Activated CD4-positive, alpha-beta T cell treated with anti-CD3 and anti-CD28 coated beads, Interleukin-2, amount 10 ng/mL, durations not matched to agents 7 days and 5 days (primary cell): ENCODE measurements at places on chromosomes 5 and 9. TPM values are rescaled to one million over a fixed set of nuclear protein-coding genes. Genes with fewer than 3 reads are reported as not detected.
A peak's percentile ranks its signal among the peaks of the same experiment; 100 is the strongest.

DNA sequence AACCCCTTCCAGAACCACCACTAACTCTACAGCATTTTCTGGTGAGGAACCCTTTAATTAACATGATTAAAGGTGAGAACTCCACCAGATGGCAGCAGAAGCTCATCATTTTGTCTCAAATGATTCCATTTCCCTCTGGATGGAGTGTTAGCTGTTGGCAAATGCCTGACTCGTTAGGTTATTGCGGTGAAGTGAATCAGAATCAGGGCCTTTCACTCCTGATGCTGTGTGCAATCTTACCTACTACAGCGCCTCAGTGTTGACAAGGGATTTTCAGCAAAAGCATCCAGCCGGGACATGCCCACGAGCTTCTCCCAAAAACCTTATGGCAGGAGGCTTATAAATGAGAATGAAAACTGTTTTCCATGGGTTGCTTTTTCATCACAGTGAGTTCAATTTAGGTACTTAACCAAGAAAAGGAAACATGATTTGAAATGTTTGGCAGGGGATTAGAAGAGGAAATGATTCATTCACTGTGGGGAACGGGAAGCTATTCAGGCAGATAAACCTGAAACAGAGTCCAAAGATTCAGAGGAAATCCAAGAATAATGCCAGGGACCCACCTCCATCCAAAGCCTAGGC lies 48.0 kb upstream of the CAST start:
- peaks cover 42% of the 10 kb centered on the region for H3K27me3 ChIP-seq
- peaks cover 6% of the 10 kb centered on the region for H3K4me1 ChIP-seq
- DNase-seq, result peak; percentile 69
- no peak overlapping the region for H3K4me3 ChIP-seq

DNA sequence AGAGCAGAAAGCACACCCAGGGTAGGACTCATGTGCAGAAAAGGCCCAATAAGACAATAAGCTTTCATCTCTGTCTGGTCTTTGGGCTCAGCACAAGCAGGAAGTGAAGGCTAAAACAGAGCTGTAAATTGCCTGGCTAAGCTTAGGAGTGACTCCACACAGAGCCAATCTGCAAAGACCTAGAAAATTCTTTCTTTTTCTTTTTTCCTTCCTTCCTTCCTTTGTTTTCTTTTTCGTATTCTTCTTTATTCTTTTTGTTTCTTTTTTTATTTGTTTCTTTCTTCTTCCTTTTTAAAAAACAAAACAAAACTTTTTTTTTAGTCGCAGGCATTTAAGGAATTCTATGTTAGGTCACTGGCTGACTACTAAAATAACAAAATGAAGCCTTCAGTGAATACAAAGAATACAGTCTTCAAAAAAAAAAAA lies 12.2 kb downstream of the SLC35A4 start:
- H3K36me3 ChIP-seq, result peaks cover 2% of the 10 kb centered on the region
- H3K4me1 ChIP-seq, result peaks cover 13% of the 10 kb centered on the region
- peak overlapping the region; percentile 9 for H3K27ac ChIP-seq
- peaks cover 11% of the 10 kb centered on the region for H3K27me3 ChIP-seq

DNA sequence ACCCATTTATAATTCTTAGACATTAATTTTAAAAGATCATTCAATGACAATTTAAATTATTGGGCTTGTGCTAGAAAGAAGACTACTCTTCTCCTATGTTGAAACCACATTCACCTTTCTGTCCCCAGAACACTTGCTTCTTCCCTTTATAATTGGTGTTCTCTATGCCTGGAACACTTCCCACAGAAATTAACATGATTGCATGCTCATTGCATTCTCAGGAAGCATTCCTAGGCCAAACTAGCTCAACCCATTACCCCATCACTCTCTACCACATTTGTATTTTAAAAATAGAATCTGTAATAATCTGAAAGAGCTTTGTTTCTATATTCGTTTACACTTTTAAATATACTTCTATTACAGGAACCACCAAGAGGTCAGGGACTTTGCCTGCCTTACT lies 184.7 kb downstream of the MEF2C start:
- DNase-seq, result no peak
- H3K27me3 ChIP-seq, result peaks cover 62% of the 10 kb centered on the region
- no peaks in the 10 kb centered on the region for H3K4me1 ChIP-seq
- H3K36me3 ChIP-seq, result no peaks in the 10 kb centered on the region
- H3K4me3 ChIP-seq, result no peak overlapping the region
- H3K27ac ChIP-seq, result no peak overlapping the region

- no peaks in the 10 kb centered on the region for H3K27me3 ChIP-seq
- no peak for DNase-seq
- H3K36me3 ChIP-seq, result peaks cover 72% of the 10 kb centered on the region
- peak overlapping the region; percentile 97 for H3K27ac ChIP-seq
- peaks cover 83% of the 10 kb centered on the region for H3K4me1 ChIP-seq
- peak overlapping the region; percentile 71 for H3K4me3 ChIP-seq
These were observed 11.5 kb downstream of the CCDC69 start for GRCh38 chr5:151212406-151212798.

The ANXA1 gene
- 116 TPM for total RNA-seq

GRCh38 chr5:378301-378891 lies 56.9 kb downstream of the AHRR start:
- peaks cover 46% of the 10 kb centered on the region for H3K36me3 ChIP-seq
- H3K4me3 ChIP-seq, result peak overlapping the region; percentile 16
- peak; percentile 38 for DNase-seq
- H3K27me3 ChIP-seq, result no peaks in the 10 kb centered on the region
- H3K27ac ChIP-seq, result peak overlapping the region; percentile 87

GRCh38 chr5:17235731-17236330 lies 18.4 kb downstream of the BASP1 start:
- H3K27ac ChIP-seq, result no peak overlapping the region
- no peak overlapping the region for H3K4me3 ChIP-seq
- no peaks in the 10 kb centered on the region for H3K4me1 ChIP-seq
- no peaks in the 10 kb centered on the region for H3K27me3 ChIP-seq
- DNase-seq, result no peak
- H3K36me3 ChIP-seq, result no peaks in the 10 kb centered on the region

GRCh38 chr9:126503333-126504085 lies 110.2 kb upstream of the LMX1B start:
- H3K4me3 ChIP-seq, result no peak overlapping the region
- no peak overlapping the region for H3K27ac ChIP-seq
- H3K4me1 ChIP-seq, result peaks cover 7% of the 10 kb centered on the region
- no peak for DNase-seq
- no peaks in the 10 kb centered on the region for H3K36me3 ChIP-seq

GRCh38 chr5:62814991-62815390 lies 236.4 kb downstream of the LRRC70 start:
- H3K27me3 ChIP-seq, result no peaks in the 10 kb centered on the region
- no peak overlapping the region for H3K4me3 ChIP-seq
- H3K27ac ChIP-seq, result no peak overlapping the region

DNA sequence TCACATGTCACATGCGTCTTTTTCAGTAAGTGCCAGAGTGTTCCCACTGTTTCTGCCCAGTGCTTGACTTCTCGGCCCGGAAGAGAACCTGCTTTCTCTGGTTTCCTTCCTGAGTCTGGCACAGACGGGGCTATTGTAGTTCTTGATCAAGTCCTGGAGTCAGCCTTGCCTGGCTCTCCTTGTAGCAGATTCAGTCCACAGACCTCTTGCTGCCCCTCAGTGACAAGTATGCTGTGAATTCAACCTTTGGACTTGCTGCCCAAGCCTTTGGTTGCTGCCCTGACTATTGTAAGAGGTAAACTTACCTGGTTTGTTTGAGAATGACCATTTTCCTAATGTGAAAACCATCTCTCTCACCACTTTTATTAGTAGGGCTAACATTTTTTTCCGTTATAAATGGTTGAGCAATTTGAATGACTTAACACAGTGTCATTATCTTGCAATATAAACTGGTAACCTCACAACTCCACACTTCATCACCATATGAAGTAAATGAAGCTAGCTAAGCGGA lies 24.7 kb downstream of the ZBTB34 start:
- peaks cover 6% of the 10 kb centered on the region for H3K36me3 ChIP-seq
- DNase-seq, result no peak
- no peaks in the 10 kb centered on the region for H3K27me3 ChIP-seq

DNA sequence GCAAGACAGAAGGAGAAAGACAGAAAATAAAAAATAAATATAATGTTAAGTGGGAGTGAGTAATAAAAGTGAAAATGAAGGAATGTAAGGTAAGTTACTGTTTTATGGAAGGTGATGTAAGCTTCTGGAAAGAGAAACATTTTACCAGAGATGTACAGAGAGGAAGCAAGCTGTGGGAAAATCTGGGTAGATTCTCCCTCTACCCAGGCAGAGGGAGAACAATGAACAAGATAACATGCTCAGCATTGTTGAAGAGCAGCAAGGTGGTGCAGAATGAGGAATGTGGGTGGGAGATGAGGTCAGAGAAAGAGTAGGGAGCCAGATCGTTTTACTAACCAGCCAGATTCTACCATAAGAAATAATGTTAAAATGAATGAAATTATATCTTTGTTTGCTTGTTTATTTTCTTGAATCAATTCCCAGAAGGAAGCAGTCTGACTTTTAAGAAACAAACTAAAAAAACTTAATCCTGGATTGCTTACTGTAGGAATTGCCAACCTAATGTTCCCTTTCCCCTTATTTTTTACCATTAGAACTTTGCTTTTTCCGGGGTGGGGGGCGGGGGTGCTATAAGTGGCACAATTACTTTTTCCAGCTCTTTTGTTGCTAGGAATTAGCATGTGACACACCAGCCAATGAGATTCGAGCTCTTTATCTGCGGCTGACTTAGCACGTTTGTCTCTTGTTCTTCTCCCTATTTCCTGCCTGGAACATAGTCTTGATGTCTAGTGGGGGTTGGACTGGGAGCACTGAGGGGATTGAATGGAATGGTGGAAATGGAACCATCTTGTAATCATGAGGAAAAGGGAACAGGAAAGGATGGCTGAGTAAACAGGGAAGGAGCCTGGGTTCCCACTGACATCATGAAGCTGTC lies 356.7 kb downstream of the TMEM167A start:
- no peak overlapping the region for H3K4me3 ChIP-seq
- no peak for DNase-seq
- peaks cover 1% of the 10 kb centered on the region for H3K4me1 ChIP-seq

GRCh38 chr5:104498281-104498680 lies 935.7 kb upstream of the NUDT12 start:
- no peak overlapping the region for H3K27ac ChIP-seq
- H3K36me3 ChIP-seq, result no peaks in the 10 kb centered on the region
- H3K4me1 ChIP-seq, result no peaks in the 10 kb centered on the region
- no peak for DNase-seq
- no peak overlapping the region for H3K4me3 ChIP-seq

The GRK6 gene
- total RNA-seq, result 296 TPM

DNA sequence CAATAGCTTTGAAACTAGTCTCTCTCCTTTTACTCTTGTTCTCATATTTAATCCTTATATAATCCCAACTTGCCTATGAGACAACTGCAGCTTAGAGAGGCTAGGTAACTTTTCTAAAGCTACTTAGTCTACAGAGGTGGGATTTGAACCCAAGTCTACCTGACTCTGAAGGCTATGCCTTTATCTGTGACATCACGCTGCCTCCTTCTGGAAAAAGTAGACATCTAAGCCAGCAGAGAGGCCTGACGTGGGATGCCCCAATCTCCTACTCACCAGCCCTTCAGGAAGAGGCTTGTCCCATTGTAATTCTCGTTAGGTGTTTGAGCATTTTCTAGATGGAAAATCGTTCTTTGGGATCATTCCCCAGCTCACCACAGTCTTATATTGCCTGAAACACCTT lies 167.5 kb downstream of the HSPA4 start:
- no peaks in the 10 kb centered on the region for H3K36me3 ChIP-seq
- no peak for DNase-seq
- H3K4me1 ChIP-seq, result no peaks in the 10 kb centered on the region

The MED10 gene
- total RNA-seq, result 53.9 TPM

The GRIN1 gene
- not detected for total RNA-seq

GRCh38 chr9:14294659-14295058 lies 19.3 kb downstream of the NFIB start:
- DNase-seq, result no peak
- peaks cover 12% of the 10 kb centered on the region for H3K27me3 ChIP-seq
- H3K4me3 ChIP-seq, result no peak overlapping the region
- no peak overlapping the region for H3K27ac ChIP-seq

DNA sequence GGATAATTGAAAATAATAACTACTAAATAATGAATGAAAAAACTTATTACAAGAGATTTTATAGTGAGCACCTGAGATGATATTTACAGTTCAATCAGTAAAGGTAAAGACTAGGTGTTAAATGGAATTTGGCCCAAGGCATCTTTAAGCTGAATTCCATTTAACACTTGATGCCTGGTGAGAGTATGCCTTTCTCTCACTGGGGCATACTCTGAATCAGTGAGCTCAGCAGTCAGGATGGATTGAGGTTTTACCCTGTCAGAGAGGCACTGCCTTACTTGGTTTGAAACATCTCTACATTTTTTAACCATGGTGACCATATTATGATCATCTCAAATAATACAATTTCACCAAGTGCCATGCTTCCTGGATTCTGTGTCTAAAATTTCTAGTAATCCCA lies 1416.3 kb downstream of the MAT2B start:
- H3K36me3 ChIP-seq, result no peaks in the 10 kb centered on the region
- DNase-seq, result no peak
- H3K4me1 ChIP-seq, result no peaks in the 10 kb centered on the region
- H3K27ac ChIP-seq, result no peak overlapping the region
- H3K4me3 ChIP-seq, result no peak overlapping the region
- H3K27me3 ChIP-seq, result no peaks in the 10 kb centered on the region

The SLC4A9 gene
- total RNA-seq, result 0.35 TPM

- H3K36me3 ChIP-seq, result peaks cover 5% of the 10 kb centered on the region
- DNase-seq, result no peak
- no peak overlapping the region for H3K27ac ChIP-seq
- peaks cover 2% of the 10 kb centered on the region for H3K27me3 ChIP-seq
These were observed 44.5 kb downstream of the PTTG1 start for GRCh38 chr5:160466116-160466515.
